ENCODE measurements at places on chromosomes 1 and 21.
A peak's percentile ranks its signal among the peaks of the same experiment; 100 is the strongest.

DNA sequence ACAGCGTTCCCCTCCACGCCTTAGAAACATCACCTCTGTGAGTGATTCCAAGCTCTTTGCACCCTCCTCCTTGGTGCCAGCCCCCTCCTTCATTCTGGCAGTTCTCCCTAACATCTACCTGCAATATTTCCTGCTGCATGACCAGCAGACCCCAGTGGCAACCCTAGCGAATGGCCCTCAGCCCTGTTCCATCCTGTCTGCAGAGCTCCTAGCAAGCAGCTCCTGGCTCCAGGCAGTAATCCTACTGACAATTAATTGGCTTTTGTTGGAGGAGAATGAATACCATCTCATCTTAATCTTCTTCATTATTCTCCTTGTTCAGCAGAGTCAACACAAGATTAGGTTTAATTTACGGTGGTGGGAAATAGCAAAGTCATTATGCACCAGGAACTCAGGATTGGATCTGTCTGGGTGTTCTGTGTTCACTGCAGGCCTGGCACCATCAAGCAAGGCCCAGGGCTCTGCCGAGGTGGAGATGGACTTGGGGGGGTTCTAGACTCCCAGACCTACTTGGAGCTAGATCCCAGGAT lies 12.4 kb downstream of the FBXO2 start:
- no peak for DNase-seq

DNA sequence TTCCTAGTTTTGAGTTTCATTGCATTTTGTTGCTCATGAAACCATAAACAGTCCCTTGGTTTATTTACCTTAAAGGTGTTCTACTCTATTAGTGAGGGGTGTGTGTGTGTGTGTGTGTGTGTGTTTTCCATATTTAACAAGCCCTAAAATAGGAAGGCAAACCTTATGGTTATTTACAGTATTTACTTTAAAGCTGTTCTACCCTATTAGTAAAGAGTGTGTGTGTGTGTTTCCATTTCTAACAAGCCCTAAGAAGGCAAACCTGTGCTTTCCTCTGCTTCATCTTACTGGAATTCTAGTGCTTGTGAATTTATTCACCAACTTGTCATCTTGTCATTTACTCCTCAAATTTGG lies 53.6 kb downstream of the CTTNBP2NL start:
- no peak for DNase-seq

DNA sequence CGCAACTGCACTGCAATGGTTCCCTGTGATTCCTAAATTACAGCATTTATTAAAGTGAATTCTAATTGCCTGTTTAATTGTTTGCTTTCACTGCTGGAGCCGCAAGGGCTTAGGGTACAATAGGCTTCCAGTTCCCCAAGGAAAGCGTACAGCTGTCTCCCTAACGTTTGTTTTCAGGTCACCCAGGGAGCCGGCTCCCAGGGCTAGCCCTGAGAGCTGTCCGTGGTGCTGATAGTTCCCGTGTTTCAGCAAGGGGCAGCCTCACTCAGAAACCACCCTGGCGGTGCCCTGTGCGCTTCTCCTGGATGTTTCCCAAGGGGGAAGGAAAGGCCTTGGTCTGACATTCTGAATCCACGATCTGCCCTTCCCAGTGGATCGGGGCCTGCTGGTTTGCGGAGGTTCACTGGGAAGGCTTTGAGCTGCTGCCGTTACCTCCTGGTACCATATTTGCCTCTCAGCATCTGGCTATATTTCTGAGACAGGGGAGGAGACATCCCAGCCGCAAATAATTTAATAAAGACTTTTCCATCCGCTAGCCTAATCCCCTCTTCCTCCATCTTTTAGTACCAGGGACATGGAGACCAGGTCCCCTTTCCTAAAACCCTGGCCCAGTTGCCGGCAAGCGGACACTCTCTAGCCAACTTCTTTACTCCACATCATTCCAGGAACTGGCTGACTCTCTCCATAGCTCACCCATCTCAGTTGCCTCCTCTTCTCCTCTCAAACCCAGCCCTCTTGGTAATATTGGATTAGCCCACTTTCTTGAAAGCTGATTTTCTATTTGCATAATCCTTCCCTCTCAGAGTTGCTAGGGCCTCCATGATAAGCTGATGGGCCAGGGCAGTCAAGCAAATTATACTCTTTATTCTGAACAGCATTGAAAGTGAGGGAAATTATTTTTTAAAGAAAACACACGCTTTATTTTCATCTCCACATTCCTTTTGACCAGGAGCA lies 149.0 kb downstream of the IGSF21 start:
- peak; percentile 39 for DNase-seq

DNA sequence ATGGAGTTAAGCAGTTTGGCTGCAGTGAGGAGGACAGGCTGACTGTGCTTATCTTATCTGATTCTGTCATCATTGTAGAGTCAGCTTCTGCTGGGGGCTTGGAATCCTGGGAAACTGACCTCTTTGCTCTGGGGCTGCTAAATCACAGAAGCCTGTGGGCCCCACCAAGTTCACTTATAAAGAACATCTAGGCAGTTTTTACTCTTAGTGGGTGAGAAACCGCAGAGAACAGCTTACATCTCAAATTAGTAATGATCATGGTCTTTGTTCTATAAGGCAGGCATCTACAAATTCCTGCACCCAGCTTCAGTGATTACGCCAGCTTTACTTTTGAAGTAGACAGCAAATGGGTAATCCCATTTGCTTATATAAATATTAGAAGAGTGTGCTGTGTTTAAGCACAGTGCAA lies 75.7 kb downstream of the ZC3H11B start:
- no peak for DNase-seq

DNA sequence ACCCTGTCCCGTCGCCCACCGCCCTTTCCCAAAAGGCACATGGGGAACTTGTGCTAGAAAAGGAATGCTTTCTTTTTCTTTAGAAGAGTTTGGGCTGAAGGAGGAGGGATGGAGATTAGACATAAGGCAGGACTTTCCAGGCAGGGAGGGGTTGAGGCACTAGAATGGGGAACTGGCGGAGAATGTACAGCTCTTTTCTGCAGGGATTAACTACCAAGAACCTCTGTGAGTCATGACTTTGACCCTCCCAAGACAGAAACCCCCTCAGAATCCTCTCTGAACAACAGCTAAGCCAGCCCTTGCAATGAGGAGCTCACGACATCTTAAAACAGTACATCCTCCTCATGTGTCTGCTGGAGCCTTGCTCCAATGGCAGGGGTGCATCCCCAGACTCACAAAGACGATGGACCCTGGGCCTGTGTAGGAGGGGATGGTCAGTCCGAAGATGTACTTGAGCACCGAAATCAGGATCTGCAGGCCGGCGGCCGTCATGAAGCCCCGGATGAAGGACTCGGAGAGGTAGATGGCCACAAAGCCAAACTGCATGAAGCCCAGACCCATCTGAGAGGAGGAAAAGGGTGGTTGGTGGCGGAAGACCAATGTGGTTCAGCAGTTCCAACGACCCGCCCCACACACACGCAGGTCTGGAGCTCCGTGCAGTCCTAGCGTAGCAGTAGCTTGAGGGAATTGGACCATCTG lies 13.6 kb downstream of the SLC26A9 start:
- no peak for DNase-seq

- DNase-seq: no peak
These were observed 29.4 kb downstream of the NENF start for GRCh38 chr1:212461916-212462660.

- no peak for DNase-seq
These were observed 342 bp downstream of the GSTM5 start for GRCh38 chr1:109712321-109712864.

DNA sequence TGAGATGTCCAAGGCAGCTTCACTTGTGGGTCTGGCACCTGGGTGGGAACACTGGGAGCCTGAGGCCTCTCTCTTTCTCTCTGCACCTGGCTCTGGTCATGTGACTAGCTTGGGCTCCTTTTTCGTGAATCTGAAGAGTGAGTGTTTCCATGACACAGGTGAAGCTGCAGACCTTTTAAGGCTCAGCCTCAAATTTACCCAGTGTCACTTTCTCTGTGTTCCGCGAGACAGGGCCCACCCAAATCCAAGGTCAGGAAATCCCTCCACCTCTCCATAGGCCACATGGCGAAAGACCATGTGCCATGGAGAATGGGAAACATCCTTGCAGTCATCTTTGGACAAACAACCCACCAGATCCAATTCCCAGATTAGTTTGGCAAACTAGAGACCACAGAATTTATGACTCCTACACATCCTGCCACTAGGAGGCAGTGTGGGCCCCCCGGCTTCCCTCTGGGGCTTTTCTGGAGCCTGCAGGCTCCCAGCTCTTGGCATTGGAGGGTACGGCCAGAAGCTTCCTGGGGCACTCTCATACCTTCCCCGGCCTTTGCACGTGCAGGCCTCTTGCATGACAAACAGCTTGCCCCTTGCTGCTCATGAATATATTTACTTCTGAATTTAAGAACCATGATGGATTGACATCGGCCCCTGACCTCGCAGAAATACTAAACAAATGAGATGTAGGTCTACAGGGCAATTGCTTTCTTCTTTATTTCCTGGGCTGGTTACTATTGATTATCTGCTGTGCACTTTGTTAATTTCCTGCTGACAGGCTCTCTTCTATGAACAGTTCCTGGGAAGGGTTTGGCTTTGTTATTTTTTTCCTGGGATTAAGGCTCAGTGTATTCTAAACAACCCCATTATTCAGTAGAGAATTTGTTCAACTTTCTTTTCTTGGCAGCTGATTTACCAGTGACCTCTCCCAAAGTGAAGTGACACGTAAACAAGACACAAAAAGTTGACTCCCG lies 180.7 kb downstream of the KAZN start:
- peak; percentile 66 for DNase-seq

DNA sequence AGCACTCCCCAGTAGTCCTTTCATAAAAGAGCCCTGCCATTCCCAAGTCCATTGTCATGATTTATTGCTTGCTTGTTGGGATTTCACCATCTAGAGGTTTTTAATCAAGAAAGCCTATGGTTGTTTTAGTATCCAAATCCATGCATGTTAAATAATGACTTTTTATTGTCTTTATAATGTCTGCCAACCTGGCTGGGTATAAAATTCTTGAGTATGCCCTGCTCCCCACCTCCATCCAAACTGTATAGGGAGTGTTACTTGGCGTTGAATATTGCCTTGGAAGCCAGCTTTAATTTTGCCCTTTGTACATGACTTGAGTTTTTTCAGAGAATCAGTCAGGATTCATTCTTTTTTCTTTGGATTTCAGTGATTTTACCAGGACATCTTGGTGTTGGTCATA lies 44.2 kb downstream of the DISC1 start:
- no peak for DNase-seq

- DNase-seq: no peak
These were observed 282.6 kb downstream of the MRPL39 start for GRCh38 chr21:25324666-25325065.

DNA sequence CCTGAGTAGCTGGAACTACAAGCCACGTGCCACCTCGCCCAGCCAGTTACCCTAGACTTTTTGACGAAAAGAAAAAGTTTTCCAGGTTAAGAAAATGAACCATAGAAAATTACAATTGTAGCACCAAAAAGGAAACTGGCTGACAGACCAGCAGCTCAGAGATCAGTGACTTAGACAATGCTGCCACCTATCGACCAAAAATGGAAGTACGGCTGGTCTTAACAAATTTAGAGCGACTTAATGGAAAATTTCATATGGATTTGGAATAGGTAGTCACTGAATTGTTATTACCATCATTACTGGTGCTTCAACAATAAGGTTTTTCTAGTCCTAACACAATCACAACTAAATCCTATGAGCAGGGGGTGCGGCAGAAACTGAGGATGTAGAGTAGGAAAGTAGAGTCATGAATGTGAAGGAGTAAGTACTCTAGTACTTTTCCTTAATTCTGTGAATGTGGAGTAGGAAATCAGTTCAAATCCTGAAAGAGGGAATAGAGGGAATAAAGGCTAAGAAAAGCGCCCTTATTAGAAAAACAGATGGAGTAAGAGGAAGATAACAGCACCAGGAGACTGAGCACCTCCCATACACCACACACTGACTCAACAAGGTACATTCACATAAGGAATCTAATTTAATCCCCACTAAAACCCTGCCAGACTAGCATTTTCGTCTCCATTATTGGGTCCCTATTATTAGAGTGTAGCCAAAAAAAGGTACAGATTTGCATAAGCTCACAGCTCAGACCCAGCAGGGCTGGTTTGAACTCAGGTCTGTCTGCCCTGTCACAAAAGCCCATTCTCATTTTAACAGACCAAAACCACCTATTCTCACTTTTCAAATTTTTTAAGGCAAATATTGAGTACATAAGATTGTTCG lies 37.9 kb upstream of the MGST3 start:
- peak; percentile 79 for DNase-seq

DNA sequence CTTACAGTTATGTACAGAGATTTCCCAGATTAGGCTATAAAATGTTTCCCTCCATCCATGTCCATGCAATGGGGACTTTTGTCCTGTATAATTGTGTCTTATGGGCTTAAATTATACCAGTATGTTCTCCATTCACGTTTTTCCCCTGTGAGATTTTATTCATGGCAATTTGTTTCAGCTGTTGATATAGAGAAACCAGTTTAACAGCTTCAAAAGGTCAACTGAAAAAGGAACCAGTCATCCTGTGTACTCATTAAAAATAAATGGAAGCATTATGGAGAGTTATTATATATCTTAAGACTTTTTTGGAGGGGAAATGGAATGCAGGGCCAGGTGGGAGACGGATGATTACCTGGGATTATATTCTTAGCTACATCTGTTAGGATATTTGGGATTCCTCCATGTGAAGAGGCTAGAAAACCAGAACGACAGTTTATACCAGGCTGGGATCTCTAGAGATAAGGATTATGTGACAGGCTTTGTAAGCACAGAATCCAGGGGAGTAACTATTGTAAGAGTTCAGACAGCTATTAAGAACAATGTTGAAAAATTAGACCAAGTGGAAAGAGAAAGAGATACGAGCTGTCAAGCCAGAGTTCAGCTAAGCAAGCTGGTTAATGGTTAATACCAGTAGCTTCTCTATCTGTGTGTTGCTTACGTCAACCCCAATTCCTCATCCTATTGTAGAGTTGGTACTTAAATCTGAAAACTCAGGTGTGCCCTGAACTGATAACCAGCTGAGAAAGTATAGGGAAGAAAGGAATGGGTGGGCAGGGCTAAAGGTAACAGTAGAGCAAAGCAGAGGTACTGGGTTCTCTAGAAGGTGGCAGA lies 12.4 kb upstream of the ZNF697 start:
- DNase-seq: no peak

- DNase-seq: no peak
These were observed 162.6 kb downstream of the ATG4C start for GRCh38 chr1:62946511-62946910.

- DNase-seq: no peak
These were observed 105.7 kb upstream of the TLR5 start for GRCh38 chr1:223248770-223249140.

DNA sequence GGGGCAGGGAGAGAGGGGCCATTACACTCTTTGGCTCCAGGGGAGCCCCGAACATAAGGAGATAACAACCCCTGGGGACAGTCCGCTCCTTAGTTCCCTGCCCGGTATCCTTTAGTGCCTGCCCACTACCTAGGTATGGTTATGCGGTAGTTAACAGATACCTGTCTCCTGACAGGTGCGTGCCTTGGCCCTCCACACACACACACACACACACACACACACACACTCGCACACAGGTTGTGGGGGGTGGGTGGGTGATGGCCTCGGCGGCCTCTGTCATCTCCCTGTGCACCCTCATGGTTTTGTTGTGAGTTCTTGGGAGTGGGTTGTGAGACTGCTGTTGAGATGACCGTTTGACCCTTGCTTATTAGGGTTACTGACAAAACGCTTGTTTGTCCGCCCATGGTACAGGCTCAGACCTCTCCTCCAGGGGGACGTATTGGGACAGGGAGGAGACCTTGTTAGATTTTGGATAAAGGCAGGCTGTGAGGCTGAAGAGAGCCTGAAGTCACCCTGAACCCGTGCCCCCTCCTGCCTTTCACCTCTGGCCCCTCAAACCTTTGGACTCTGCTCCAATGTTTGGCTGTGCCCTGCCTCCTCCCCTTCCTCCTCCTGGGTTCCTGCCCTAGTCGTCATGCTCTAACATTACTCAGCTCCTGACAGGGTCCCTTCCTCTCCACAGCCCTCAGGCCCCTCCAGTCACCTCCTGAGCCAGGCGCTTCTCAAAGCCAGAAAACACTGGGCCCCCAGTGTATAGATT lies 979 bp downstream of the RASSF5 start:
- no peak for DNase-seq

Data from hematopoietic multipotent progenitor cell treated with erythropoietin and hydrocortisone succinate and interleukin-3 and kit ligand, for 8 days (in vitro differentiated cells).